ENCODE measurements at places on chromosomes 3 and 15.
A peak's percentile ranks its signal among the peaks of the same experiment; 100 is the strongest.

GRCh38 chr3:58044691-58045483 is 36.7 kb downstream of the FLNB start:
- no peak for DNase-seq

- no peak for DNase-seq
These were observed 72.2 kb downstream of the PPCDC start for GRCh38 chr15:75095594-75095993.

- no peak for DNase-seq
These were observed 69.0 kb downstream of the ANKRD28 start for GRCh38 chr3:15728766-15729165.

- no peak for DNase-seq
These were observed 9.6 kb upstream of the LIPH start for GRCh38 chr3:185561958-185562357.

- DNase-seq: no peak
These were observed 73.5 kb upstream of the DCP1A start for GRCh38 chr3:53420831-53421230.

- no peak for DNase-seq
These were observed 24.0 kb downstream of the PLXNA1 start for GRCh38 chr3:127006781-127007436.

DNA sequence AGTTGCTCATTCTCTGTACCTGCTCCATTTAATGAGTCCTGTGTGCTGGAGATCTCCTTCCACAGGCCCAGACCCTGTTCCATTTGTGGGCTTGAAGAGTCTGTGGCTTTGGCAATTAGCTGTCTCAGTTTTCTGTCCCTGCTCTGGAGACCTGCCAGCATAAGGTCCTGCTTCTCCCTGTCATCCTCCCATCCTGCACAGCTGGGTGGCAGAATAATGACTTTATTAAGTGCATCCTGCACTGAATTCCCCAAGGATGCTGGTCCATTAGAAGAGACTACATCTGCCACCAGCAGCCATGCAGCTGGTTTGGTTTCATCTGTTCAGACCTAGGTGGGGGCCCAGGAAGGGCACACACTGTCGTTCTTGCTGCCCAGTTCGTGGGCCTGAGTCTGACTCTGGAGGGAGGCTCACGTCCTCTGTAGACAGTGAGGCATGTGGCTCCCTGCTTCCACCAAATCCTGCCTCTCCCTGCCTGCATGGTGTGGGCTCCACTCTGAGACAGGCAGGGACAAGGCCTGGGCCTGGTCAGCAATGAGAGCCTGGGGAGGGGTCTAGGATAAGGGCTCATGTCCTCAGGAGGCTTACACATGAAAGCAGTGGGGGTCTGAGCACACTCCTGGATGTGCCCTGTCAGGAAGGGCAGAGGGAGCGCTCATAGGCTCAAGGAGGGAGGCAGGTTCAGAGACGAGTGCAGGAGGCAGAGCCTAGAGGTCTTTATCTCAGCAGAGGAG is 78.4 kb upstream of the PRR23E start:
- no peak for DNase-seq

DNA sequence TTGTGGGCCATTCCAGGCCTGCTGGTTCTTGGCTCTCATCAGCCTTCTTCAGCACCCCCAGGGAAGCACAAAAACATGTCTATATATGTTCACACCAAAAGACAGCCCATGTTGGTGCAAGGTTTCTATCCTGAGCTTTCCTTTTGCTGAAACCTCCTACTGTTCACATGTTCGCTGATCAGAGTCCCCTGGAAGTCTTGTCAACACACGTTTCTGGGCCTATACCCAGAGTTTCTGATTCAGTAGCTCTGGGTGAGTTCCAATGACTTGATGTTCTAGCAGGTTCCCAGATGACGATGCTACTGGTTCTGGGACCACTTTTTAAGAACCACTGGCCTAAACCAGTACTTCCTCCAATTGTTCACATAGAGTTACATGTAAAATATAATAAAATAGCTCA is 46.0 kb downstream of the SUCNR1 start:
- DNase-seq: no peak

- DNase-seq: no peak
These were observed 57.9 kb downstream of the ADCY5 start for GRCh38 chr3:123390865-123391600.

- DNase-seq: no peak
These were observed 620.8 kb upstream of the MDFIC2 start for GRCh38 chr3:70933105-70933810.

GRCh38 chr3:104564045-104564643 is 802.6 kb upstream of the ALCAM start:
- DNase-seq: peak; percentile 24

DNA sequence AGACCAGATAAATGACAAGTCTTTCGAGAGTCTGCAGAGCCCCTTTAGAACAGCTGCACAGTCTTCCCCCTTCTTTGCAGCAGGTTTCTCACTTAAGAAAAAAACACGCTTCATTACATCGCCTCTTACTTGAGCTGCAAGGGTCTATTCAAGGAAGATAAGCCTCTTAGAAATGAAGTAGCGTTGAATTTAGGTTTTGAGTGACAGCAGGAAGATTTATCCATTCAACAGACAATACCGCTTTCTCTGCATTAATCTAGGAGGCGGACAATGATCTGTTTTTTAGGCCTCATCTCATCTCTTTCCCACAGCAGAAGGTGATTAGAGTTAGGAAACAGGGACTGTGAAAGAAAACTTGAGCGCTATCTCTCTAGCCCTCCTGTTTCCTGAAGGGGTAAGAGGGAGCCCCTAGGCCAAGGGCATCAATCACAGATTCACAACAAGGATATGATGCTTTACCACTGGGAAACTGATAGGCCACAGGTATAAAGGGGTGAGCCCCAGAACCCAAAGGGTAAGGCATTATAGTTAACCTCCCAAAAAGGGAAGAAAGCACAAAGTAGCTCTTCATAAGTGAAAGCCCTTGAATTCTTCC is 84.3 kb downstream of the MECOM start:
- DNase-seq: no peak

DNA sequence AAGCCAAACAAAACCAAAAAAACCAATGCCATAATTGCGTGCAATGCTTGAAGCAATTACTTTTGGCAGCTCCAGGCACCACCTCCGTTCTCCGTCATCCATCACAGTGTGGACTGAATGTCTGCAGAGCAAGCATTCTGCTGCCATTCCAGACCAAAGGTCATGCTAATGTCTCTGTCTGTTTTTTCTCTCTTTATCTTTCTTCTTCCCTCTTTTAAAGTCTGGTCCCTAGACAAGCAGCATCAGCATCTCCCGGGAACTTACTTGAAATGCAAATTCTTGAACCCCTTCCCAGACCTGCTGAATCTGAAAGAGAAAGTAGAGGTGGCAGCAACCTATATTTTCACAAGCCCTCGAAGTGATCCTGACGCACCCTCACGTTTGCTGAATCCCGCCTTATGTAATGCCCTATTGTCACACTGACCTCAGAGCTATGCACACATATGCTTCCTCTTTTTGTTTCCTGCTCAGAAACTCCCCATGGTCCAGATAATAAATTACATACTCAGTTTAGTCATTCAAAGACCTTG is 297.3 kb upstream of the PROK2 start:
- DNase-seq: no peak

- DNase-seq: no peak
These were observed 355.1 kb downstream of the CLSTN2 start for GRCh38 chr3:140290105-140290504.

DNA sequence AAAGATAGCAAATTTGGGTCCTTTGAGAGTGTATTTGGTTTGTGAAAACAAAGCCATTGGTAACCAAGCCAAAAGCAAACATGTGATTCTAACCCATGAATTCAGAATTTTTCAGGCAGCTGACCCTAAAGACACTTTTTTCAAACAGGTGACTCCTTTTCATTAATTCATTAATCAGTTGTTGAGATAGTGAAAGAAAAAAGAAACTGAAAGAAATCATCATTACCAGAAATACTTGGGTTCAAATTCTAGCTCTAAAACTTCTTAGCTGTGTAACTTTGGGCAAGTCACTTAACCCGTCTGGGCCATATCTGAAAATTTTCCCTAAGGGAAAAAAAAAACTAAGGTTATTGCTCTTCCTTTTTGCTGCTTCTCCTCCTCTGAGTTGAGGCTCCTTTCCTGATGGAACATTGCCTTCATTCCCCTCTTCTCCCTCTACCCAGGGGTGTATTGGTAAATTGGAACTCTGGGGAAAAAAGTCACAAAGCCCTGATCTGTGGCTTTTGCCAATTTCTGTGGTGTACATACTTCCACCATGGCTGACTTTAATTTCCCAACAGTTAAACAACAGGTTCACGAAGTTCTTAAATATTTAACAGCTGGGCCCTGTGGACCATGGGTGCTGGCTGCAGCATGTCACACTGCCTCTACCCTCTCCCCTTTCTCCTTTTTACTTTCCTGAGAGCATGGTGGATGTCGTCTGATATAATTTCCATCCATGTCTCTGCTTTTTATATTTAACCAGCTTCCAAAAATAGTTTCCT is 120.3 kb downstream of the ASB7 start:
- peak; percentile 32 for DNase-seq
